Activated naive CD8-positive, alpha-beta T cell treated with anti-CD3 and anti-CD28 coated beads, Interleukin-2, amount 10 ng/mL, durations not matched to agents 7 days and 5 days (primary cell): ENCODE measurements at places on chromosomes 7 and 10. TPM values are rescaled to one million over a fixed set of nuclear protein-coding genes. Genes with fewer than 3 reads are reported as not detected.

DNA sequence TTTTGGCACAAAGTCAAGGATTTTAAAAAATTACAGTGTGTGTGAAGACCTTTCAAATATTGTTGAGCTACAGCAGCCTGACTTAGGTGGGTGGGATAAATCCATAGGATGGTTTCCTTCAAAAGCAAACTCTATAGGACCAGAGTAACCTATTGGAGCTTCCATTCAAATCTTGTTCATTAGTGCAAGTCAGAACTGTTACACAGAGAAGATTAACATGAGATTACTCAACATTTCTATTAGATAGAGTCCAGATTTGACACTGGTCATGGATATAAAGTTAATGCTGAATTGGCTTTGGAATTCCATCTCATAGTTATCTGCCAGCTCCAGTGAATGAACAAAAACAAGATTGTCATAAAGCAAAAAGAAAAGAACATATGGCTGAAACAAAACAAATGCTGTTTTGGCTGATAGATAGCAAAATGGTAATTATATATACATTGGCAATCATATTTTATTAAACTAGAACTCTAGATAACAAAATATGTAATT lies 129.6 kb upstream of the SEMA3A start:
- DNase-seq = no peak

YKT6 gene
- total RNA-seq = 62.4 TPM

- DNase-seq = no peak
These were observed 17.4 kb downstream of the UBE2D4 start for GRCh38 chr7:43943417-43944187.

GRCh38 chr10:125084191-125084613 lies 76.2 kb downstream of the CTBP2 start:
- no peak for DNase-seq

- DNase-seq = no peak
These were observed 4.2 kb downstream of the ADAMTS14 start for GRCh38 chr10:70676511-70676910.

- DNase-seq = no peak
These were observed 117.4 kb upstream of the PFKP start for GRCh38 chr10:2949948-2950354.

- DNase-seq = no peak
These were observed 191.8 kb upstream of the CXCL12 start for GRCh38 chr10:44576702-44577191.

NPC1L1 gene
- not detected for total RNA-seq

DNA sequence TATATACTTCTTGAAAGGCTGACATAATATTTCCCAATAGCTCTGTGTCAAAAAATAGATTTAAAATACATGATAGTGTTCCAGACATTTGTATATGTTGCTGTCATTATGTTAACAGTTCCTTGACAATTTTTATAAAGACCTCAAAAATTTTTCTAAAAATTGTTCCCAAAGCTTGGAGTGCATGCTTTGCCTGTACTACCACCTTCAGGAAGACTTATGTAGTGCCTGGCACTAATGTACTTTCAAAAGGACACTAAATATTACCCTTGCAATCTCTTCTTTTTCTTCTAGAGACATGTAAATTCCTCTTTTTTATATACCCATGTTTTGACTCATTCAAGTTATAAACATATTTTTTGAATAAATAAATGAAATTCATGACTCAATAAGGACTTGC lies 48.0 kb upstream of the SP8 start:
- no peak for DNase-seq

- DNase-seq = no peak
These were observed 140.3 kb downstream of the ADCY1 start for GRCh38 chr7:45714521-45714820.

DNA sequence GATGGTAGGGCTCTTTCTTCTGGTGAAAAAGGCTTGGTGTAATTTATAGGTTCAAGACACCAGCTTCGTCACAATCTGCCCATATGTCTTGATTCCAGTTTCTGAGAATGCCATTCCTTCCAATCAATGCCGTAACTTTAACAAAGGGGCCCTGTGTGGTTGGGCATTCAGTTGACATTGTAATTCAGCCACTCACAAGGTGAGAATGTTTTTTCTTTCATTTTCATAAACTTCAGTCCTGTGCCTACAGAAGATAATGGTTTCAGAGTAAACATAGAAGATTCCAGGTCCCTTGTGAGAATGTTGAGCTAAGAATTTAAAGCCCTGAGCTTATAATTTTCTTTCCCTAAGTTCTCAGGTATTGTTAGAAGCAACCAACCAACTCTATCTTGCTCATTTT lies 67.3 kb upstream of the AASS start:
- DNase-seq = no peak

LRRC18 gene
- not detected for total RNA-seq
